ENCODE measurements at places on chromosomes 5 and 9.

DNA sequence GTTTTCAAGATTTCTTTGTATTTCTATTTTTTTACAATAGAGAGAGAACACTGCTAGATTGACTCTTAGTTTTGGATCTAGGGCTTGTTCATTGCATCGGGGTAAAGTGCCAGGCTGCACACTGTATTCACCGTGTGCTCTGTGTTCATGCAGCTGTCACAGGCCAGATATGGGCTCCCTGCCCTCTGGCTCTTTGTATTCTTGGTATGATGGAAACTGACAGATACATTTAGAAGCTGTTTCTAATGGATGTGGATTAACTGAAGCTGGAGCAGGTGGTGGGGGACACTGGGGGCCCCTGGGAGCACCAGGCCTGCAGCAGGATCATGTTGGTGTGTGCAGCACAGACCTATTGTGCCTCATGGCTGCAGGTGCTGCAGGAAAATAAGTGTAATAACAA is 28.0 kb downstream of the SLC36A1 start:
- no peak for DNase-seq

- no peak for DNase-seq
These were observed 4.3 kb upstream of the ARID3C start for GRCh38 chr9:34633166-34633565.

DNA sequence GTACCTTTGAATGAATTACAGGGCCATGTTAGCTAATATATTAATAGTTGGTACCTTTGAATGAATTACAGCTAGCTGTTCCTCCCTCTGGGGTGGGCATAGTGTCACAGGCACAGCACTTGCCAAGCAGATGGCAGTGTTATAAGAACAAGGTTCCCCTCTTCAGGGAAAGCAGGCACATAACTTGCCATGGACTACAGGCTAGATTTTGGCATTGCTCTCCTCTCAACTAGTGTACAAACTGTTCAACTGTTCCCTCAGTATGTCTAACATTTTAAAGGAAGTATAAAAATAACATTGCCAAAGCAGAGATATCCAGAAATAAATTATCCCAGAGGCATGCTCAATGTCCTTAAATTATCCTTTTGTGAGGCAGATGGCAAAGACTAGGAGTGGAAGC is 33.7 kb downstream of the ABITRAM start:
- no peak for DNase-seq

DNA sequence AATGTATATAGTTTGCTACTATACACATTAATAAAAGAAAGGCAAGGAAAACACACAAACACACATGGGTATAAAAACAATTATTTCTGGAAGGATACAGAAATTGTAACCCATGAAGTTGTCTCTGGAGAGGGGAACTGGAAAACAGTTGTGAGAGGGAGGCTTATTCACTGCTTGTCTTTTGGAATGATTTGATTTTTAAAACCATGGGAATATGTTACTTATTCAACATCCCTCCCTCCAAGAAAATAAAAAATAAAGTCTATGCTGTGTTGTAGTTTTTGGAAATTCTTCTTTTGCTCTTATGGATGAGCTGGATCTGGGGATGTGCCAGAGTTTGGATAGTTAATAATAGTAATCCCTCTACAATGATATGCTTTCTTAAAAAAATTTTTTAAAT is 6.0 kb upstream of the C1QTNF2 start:
- DNase-seq: no peak

- DNase-seq: peak; percentile 11
These were observed 76.9 kb upstream of the NFIL3 start for GRCh38 chr9:91500509-91501014.

DNA sequence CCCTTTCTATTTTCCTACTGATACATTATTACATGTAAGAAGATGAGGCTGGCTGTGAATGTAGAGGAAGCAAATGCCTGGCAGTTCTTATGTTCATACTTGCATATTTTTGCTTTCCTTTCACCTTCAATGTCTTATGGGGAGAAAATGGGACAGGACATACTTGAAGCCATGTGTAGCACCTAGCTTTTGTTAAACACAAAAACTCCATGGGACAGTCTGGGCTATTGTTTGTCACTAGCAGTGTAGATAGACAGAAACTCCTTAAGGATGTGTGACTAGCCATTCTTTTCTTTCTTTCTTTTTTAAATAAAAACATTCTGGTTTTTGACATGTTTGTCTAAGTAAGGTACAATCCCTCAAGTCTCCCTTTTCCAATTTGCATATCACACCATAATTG is 122.7 kb downstream of the ARL15 start:
- DNase-seq: no peak

Measured in activated CD4-positive, alpha-beta T cell treated with anti-CD3 and anti-CD28 coated beads, Interleukin-2, amount 50 U/mL, for 48 hours (primary cell).